Breast epithelium (tissue), 4 donors: ENCODE measurements at places on chromosomes 3 and 15. TPM values are rescaled to one million over a fixed set of nuclear protein-coding genes. Genes with fewer than 3 reads are reported as not detected.

KLHL40 gene
- not detected for total RNA-seq

UBA7 gene
- 26.4 TPM for total RNA-seq

DNA sequence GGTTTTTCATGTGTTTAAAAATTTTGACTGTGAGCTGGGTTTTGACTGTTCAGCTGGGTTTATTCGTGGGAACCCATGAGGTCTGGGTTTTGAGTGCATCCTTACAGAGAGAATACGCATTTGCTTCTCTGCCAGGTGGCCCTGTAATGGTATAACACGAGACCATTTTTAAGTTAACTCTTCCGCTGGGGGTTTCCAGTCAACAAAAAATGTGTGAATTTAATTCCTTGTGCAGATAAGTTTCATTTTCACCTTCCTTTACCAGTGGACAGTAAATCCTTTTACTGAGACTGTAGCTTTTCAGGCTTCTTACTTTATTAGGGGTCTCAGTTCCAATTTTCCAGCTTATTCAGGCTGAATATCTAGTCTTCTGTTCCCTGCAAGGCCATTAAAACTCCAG, 149.6 kb downstream of the OPA1 start:
- no peak for DNase-seq

MELTF gene
- 10.2 TPM for total RNA-seq

SLC24A5 gene
- not detected for total RNA-seq

DNA sequence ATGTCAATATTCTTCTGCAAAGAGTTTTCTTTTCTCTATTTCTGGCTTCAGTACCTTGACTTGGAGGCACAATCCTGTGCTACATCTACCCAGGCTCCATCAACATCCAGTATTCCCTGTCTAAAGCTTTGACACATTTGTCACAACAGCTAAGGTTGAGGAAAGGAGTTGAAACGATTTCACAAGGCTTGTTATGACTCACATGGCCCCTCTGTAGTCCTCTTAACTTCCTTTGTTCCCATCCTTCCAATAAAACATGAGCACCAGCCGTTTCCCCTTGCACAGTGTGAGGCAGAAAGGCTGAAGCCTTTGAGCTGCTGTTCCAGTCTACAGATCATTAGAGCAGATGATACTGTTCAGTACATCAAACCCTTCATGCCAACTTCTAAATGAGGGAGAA, 163.0 kb upstream of the TMCO5A start:
- no peak for DNase-seq

DNA sequence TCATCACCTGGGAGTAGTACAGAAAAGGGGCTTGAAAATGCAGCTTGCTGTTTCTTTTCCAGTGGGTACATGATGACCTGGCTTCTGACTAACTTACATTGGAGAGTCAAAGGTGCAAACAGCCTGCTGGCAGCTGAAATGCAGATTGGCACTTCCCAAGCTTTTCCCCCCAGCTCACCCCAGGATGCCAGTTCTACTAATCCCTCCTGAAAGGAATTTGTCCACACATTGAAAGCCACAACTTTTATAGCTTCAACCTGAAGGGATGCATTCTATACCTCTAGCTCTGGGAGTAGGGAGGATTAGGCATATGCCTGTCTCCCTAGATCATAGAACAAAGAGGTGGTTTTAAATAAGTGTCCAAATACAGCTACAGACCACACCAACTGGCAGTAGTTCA, 281.7 kb downstream of the EFHB start:
- no peak for DNase-seq

- DNase-seq, result no peak
Observed at GRCh38 chr15:55031727-55032126, 165.0 kb downstream of the RSL24D1 start.
